ENCODE measurements at places on chromosomes 5 and 9.

DNA sequence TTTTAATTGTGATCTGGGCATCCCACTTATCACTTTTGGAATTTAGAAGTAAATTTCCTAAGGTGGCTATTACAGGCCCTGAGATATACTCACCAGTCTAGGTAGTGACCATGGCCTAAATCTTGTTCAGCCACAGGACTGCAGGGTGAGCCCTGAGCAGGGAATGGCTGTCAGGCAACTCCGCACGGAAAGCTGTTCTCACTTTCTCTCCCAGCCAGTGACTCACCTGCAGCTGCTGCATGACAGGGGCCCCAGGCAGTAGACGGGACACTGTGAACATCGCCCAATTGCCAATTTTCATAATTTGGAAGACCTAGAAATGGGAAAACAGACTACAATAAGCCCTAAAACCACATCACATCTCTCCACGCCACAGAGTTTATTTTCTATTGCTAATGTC, 69.6 kb upstream of the TAF1L start:
- no peaks in the 10 kb centered on the region for H3K4me1 ChIP-seq
- DNase-seq = no peak
- H3K36me3 ChIP-seq = no peaks in the 10 kb centered on the region
- no peak overlapping the region for H3K4me3 ChIP-seq

GRCh38 chr5:150522504-150523414, 14.8 kb downstream of the NDST1 start:
- H3K4me1 ChIP-seq = peaks cover 10% of the 10 kb centered on the region
- DNase-seq = no peak
- H3K27me3 ChIP-seq = no peaks in the 10 kb centered on the region

DNA sequence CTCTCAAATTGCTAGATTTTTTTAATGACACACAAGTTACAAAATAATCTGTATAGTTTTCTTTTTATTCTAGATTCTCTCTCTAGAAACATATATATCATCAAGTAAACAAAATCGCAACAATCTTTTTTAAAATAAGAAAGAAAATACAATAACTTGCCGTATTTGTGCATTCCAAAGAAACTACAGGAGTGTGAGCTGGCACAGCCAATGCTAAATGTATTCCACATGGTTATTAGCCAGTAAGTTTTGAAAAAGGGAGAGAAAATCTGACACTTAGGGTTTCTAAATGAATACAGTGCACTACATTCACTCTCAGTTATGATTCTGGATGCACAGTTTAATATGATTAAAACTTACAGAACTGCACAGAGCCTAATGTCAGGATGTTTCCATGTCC, 117.9 kb downstream of the BNC2 start:
- H3K4me3 ChIP-seq = no peak overlapping the region
- peaks cover 5% of the 10 kb centered on the region for H3K4me1 ChIP-seq
- no peak overlapping the region for H3K27ac ChIP-seq
- DNase-seq = no peak

DNA sequence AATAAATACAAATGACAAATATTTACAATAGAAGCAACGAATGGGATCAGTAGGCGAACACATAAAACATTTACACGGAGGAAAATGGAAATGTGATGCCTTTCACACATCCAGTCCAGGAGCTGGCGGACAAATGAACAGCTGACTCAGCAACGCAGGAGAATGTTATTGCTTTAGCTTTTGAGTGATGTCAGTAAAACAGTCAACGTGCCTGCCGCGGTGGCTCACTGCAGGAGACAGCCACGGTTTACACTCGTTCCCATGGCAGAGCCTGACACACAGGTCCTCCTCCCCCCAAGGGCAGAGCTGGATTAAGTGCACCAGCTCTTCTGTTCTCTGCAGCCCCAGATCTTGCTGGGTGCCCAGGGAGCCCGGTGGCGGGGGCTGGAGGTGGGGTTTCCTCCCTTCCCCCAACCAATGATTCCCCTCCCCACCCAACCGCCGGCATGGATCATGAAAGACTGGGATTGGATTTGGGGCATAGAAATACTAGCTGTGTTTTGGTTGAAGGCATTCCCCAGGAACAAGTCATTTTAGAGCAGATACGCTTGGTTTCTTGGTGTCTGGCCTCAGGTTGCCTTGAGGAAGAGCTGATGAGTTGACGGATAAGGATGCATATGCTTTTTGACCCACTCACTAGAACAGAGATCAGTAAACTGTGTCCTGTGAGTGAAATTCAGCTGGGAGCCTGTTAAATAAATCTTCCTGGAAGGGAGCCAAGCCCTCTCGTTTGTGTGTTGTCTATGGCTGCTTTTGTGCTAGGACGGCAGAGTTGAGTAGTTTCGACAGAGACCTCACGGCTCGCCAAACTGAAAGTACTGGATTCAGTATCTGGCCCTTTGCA, 12.5 kb downstream of the STC2 start:
- peak; percentile 5 for DNase-seq
- H3K27me3 ChIP-seq = peaks cover 28% of the 10 kb centered on the region
- no peak overlapping the region for H3K4me3 ChIP-seq
- no peaks in the 10 kb centered on the region for H3K4me1 ChIP-seq
- H3K27ac ChIP-seq = no peak overlapping the region

- peak; percentile 71 for DNase-seq
- peaks cover 28% of the 10 kb centered on the region for H3K4me1 ChIP-seq
- no peak overlapping the region for H3K27ac ChIP-seq
- peak overlapping the region; percentile 26 for H3K4me3 ChIP-seq
- H3K27me3 ChIP-seq = peaks cover 3% of the 10 kb centered on the region
Measured at GRCh38 chr9:130243015-130243881, 22.3 kb upstream of the HMCN2 start.

DNA sequence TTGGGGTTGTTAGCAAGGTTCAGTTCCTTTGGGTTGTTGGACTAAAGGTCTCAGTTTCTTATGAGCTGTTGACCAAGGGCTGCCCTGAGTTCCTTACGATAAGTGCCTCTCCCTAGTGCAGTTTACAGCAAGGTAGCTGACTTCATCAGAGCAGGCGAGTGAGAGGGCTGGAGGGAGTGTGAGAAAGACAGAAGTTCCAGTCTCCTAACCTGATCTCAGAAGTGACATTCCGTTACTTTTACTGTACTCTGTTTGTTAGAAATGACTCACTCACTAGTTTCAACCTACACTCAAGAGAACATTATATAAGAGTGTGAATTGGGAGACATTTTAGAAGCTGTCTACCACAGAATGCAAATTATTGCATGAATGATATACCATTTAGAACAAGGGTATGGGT, 21.2 kb upstream of the IL31RA start:
- H3K36me3 ChIP-seq = no peaks in the 10 kb centered on the region
- no peaks in the 10 kb centered on the region for H3K4me1 ChIP-seq
- H3K4me3 ChIP-seq = no peak overlapping the region
- no peak overlapping the region for H3K27ac ChIP-seq
- DNase-seq = no peak
- H3K27me3 ChIP-seq = peaks cover 16% of the 10 kb centered on the region

- H3K4me1 ChIP-seq = no peaks in the 10 kb centered on the region
- peaks cover 2% of the 10 kb centered on the region for H3K27me3 ChIP-seq
Measured at GRCh38 chr9:70468291-70468690, 53.8 kb upstream of the KLF9 start.

- no peaks in the 10 kb centered on the region for H3K36me3 ChIP-seq
- no peak for DNase-seq
- no peak overlapping the region for H3K4me3 ChIP-seq
- no peaks in the 10 kb centered on the region for H3K4me1 ChIP-seq
- H3K27ac ChIP-seq = no peak overlapping the region
- no peaks in the 10 kb centered on the region for H3K27me3 ChIP-seq
Measured at GRCh38 chr5:147403651-147404640, 105.9 kb downstream of the DPYSL3 start.

GRCh38 chr9:124251605-124252378, 6.0 kb upstream of the NEK6 start:
- no peak overlapping the region for H3K4me3 ChIP-seq
- no peaks in the 10 kb centered on the region for H3K36me3 ChIP-seq
- peaks cover 26% of the 10 kb centered on the region for H3K4me1 ChIP-seq

Measured in natural killer cell treated with Interleukin-12 subunit alpha and Interleukin-12 subunit beta and Interleukin-15 and Interleukin-18, amount 100 ng/mL, for 72 hours (primary cell).